ENCODE measurements at places on chromosomes 12 and 14.

GRCh38 chr12:3115078-3115477 lies 37.9 kb downstream of the TSPAN9 start:
- DNase-seq: no peak

- DNase-seq: no peak
These were observed 89.2 kb downstream of the PRMT8 start for GRCh38 chr12:3580094-3580749.

DNA sequence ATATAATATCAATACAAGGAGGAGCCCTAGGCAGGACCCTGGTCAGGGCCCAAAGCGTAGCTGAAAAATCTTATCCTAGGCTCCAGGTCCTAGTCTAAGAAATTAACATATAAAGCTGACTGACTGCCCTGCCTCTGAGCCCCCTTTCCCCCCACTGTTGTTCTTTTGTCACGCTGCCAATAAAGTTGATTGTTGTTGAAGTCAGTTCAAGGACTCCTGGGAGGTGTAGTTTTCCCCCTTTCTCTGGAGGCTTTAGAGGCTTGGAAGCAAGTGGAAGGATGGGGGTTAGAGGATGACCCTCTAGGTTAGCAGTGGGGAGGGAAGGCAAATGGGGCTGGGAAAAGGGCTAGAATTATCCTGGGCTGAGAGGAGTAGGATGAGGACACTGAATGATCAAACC lies 3.2 kb downstream of the PPP1R1A start:
- no peak for DNase-seq

GRCh38 chr14:68978172-68978911 lies 760 bp downstream of the ACTN1 start:
- DNase-seq: peak; percentile 68

DNA sequence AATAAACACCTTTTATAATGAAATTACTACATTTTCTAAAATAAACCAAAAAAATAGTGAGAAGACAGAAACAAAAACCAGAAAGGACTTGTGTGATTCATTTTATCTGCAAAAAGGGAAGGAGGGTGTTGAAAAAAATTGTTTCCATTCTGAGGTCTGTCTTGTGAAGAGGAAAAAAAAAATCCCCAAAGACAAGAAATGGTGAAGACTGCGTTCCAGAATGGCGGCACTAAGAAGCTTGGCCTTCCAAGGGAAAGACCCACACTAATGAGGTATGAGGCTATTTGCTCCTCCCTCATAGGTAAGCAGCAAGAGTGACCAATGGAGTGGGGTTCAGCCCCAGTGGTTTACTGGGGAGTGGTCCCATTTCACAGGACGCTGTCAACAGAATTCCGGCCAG lies 35.0 kb downstream of the GNPTAB start:
- DNase-seq: peak; percentile 10

- DNase-seq: no peak
These were observed 113.2 kb upstream of the HIF1A start for GRCh38 chr14:61581955-61582615.

GRCh38 chr12:41162461-41162860 lies 25.7 kb upstream of the PDZRN4 start:
- DNase-seq: no peak

GRCh38 chr12:22238211-22238610 lies 96.3 kb downstream of the ST8SIA1 start:
- no peak for DNase-seq

Data from activated T-cell treated with anti-CD3 and anti-CD28 coated beads, Interleukin-2, amount 50 U/mL, for 72 hours (primary cell).